MCF 10A (cell line): ENCODE measurements at places on chromosomes 6 and 20.

DNA sequence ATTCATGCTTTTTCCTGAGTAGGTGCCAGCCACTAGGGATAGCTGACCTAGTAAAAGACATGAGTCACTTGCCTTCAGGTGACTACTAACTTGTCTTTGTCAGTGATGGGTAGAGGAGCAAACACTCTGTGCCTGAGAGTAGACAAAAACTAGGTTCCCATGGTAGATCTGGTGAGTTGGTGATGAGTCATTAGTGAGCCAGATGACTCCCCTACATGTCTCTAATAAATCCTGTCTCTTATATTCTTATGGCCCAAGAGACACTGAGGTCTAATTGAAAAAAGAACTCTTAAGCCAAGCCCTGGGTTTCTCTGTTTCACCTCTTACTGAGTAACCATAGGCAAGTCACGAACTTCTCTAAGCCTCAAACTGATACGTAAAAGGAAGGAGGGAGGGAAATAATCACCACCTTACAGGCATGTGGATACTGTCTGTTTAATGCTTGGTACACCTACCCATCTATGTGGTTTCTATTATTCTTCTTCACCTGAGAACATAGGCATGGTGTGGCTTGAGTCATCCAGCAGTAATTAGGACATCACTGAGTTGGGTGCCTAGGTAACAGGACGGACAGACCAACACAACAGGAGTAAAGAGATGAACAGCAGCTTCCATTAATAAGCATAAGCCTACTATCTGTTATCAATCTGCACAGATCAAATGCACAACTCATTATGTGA, 20.3 kb downstream of the TTPAL start:
- DNase-seq: peak; percentile 95

- no peak for DNase-seq
These were observed 42.5 kb upstream of the DST start for GRCh38 chr6:56685102-56685733.

- DNase-seq: no peak
These were observed 378.0 kb upstream of the FLRT3 start for GRCh38 chr20:14715400-14715799.

DNA sequence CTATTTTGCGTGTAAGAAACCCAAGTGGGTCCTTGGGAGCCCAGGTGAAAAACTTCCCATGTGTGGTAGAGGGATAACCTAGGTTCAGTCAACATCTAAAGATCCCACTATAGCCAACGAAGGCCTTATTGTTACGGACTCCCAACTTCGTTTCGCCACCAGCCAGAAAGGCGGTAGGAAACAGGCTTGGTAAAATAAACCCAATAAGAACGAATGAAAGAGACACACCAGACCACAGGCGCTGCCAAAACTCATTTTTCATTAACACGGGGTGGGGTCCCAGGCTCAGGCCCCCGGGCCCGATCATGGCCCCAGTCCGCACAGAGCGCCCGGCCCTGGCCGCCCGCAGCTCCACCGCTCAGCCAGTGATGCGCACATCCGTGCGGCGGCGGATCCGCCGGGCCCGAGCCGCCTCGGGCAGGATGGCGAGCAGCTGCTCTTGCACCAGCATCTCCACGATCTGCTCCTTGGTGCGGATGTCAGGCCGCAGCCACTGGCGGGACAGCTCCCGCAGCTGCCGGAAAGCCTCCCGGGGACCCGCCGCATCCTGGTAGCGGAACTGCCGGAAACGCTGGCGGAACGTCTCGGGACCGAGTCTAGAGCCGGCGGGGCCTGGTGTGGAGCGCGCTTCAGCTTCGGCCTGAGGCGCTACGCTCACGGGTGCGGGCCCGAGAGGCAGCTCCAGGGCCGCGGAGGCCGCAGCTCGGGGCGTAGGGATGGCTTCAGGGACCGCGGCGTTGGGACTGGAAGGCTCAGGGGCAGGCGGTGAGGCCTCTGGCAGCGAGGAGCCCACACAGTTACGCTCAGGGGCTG, 709 bp downstream of the SCAND1 start:
- peak; percentile 22 for DNase-seq

GRCh38 chr6:136950436-136951126, 28.5 kb downstream of the SLC35D3 start:
- no peak for DNase-seq

DNA sequence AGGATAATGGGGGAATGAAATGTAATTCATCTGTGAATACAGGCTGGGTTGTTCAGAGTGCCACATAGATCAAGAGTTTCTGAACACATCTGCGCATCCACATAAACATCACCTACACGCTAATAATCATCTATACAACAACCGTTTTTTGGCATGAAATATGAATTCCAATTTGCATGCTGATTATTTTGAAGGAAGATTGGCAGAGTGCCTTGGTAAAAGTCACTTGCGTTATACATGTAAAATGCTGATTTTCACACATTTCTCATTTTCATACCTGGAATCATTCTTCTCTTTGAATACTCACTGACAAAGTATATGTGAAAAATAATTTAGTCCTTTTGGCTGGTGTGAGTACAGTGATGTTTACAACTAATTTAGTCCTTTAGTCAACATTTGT, 17.7 kb downstream of the COL9A1 start:
- no peak for DNase-seq
